ENCODE measurements at places on chromosomes 12 and 14. TPM values are rescaled to one million over a fixed set of nuclear protein-coding genes. Genes with fewer than 3 reads are reported as not detected.

The SRRM4 gene
- under 0.01 TPM for total RNA-seq

The KIF5A gene
- 0.66 TPM for total RNA-seq

The PPP1R1A gene
- not detected for total RNA-seq

The ZBTB25 gene
- 5.7 TPM for total RNA-seq

The TAS2R19 gene
- total RNA-seq: 4.5 TPM

The ACOT6 gene
- not detected for total RNA-seq

The ACOT4 gene
- 0.15 TPM for total RNA-seq

The RNF212B gene
- total RNA-seq: not detected

Measured in smooth muscle cell of trachea (primary cell).